ENCODE measurements at places on chromosomes 11 and 22. TPM values are rescaled to one million over a fixed set of nuclear protein-coding genes. Genes with fewer than 3 reads are reported as not detected.

The MMP12 gene
- not detected for total RNA-seq

The OR8D2 gene
- total RNA-seq: not detected

The C11orf86 gene
- 0.37 TPM for total RNA-seq

The TIMP3 gene
- 248 TPM for total RNA-seq

The BRSK2 gene
- total RNA-seq: not detected

The CABP4 gene
- total RNA-seq: not detected

All from stomach (tissue), 19 donors.